Daoy (cell line): ENCODE measurements at places on chromosomes 7 and 10. TPM values are rescaled to one million over a fixed set of nuclear protein-coding genes. Genes with fewer than 3 reads are reported as not detected.
A peak's percentile ranks its signal among the peaks of the same experiment; 100 is the strongest.

The DAGLB gene
- 20.0 and 21.5 TPM in 2 replicates for total RNA-seq

The OR9A2 gene
- total RNA-seq: not detected in 2 replicates

The MRLN gene
- total RNA-seq: 0.46 TPM in 1 of 2 replicates, not detected in the other

The PLEKHS1 gene
- total RNA-seq: not detected in 2 replicates

- DNase-seq: no peak
Observed at GRCh38 chr10:31977440-31978155, 49.0 kb upstream of the ARHGAP12 start.

DNA sequence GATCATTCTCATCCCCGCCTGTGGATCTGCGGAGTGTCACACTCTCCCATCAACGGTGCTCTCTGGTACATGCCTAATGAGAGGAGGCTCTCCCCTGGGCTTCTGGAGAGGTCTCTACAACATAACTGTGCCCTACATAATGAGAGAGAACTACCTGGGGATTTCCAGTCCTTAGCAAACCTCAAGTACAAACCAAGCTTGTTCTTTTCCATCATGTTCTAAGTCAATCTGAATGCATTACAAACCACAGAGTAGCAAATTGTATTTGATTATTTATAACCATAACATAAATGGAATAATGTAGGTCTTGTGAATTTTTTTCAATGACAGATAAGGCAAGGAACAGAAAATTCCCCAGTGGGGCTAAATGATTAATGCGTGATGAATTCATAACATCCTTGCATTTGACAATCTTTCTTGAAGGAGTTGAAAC lies 412.4 kb upstream of the NRP1 start:
- DNase-seq: peak; percentile 9

GRCh38 chr7:40482845-40483244 lies 348.0 kb downstream of the SUGCT start:
- no peak for DNase-seq

DNA sequence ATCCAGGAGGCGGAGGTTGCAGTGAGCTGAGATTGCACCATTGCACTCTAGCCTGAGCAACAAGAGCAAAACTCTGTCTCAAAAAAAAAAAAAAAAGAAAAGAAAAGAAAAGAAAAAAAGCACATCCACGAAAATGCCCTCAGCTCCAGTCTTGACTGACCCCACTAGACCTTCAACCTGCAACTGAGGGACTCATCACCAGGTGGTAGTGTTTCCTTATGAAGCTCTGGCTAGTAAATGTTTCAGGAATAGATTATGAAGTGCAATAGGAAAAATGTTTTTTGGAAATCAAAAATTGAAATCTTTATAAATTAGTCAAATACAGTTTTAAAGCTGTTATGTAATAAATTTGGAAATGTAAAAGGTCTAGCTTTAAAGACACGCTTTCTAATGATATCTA lies 22.4 kb downstream of the TLL2 start:
- no peak for DNase-seq

GRCh38 chr7:44330331-44330730 lies 4.9 kb upstream of the CAMK2B start:
- no peak for DNase-seq

DNA sequence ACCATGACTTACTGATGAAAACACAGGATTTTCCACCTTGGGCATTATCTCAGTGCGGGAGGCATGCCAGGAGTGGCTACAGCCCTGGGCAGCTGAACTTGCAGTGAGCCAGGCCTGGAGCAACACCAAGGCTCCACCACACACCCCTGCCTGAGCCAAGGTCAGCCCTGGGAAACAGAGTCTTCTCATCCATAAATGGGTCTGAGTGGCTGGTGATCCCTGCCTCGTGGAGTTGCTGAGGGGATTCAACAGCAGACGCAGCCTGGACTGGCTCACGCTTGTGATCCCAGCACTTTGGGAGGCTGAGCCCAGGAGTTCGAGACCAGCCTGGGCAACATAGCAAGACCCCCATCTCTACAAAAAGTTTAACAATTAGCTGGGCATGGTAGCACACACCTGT lies 32.2 kb downstream of the SPOCK2 start:
- no peak for DNase-seq

DNA sequence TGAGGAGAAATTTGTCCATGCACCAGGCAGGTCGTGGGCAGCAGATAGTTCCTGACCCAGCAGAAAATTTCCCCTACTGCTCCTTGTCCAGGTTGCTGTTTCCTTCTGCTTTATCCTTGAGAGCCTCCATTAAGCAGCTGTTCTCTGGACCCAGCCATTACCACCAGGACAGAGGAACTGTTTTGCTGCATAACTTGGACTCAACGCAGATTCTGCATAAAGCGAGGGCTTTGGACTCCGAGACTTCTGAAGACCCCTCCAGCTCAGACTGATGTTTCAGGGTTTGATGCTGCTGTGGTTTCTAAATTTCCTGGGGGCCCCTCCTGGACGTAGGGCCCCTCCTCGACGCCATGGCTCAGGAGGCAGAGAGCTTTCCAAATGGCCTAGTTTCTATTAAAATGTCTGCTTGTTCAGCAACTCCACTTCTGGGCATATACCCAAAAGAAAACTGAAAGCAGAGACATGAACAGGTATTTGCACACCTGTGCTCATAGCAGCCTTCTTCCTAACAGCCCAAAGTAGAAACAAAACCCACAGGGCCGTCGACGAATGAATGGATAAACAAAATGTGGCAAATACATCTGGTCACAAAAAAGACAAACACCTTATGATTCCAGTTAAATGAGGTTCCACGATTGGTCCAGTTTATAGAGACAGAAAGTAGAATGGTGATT lies 28.3 kb upstream of the LMTK2 start:
- no peak for DNase-seq
